CD4-positive, alpha-beta T cell treated with Interleukin-10 for 1 hour (primary cell): ENCODE measurements at places on chromosomes 11 and 22.
A peak's percentile ranks its signal among the peaks of the same experiment; 100 is the strongest.

- DNase-seq, result no peak
These were observed 7.1 kb downstream of the DGCR2 start for GRCh38 chr22:19114984-19115552.

DNA sequence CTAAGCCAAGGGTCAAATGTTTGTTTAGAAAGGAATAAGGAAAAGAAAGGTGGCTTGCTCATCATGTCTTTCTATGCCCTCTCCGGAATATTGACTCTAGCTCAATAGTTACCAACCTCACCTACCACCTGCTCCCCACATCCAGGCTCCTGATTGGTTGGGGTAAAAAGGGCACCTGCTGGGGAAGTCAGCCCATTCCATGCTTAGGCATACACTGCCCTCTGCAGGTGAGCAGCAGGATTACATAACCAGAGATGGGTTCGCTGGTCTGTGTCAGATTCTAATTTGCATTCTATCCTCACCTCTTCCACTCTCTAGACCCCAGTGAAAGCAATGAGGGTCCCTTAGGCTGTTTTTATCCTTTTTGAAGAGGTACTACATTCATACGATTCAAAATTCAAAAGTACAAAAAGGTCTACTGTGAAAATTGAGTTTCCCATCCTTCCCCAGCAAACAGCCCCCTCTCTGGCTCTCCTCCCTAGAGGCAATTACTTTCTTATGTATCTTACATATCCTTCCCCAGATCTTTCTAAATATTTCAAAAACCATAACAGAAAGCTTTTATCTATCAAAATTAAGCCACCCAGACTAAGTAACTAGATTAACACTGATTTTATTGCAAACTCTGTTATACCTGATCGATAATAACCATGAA, 98.0 kb upstream of the ASPHD2 start:
- peak; percentile 63 for DNase-seq

DNA sequence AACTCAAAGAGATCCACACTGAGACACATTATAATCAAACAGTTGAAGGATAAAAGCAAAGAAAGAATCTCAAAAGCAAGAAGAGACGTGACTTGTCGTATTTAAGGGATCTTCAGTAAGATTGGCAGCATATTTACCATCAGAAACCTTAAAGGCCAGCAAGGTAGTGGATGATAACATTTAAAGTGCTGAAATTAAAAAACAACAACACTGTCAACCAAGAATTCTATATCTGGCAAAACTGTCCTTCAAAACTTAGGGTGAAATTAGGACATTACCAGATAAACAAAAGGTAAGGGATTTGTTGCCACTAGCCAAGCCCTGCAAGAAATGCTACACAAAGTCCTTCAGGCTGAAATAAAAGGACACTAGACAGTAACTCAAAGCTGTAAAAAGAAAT, 11.0 kb upstream of the MUC5B start:
- no peak for DNase-seq

- peak; percentile 25 for DNase-seq
These were observed 2.7 kb upstream of the SREBF2 start for GRCh38 chr22:41830174-41830573.

- DNase-seq, result no peak
These were observed 1032.7 kb upstream of the TENM4 start for GRCh38 chr11:80473562-80473961.

GRCh38 chr22:50531546-50531961, 1.7 kb upstream of the TYMP start:
- DNase-seq, result peak; percentile 79

- peak; percentile 78 for DNase-seq
These were observed 3.3 kb upstream of the GRK2 start for GRCh38 chr11:67262731-67263675.

DNA sequence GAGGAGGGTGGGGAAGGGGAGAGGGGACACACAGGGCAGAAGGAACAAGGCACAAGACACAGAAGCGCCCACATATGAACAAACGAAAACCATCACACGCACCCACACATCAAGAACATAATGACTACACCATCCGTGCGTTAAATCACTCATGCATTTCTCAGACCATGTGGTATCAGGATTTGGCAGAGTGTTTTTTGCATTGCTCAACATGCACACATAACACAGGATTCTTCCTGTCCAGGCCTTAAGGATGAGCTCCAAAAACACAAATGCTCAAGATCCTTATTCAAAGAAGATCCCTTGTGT, 309.5 kb downstream of the CADM1 start:
- no peak for DNase-seq

DNA sequence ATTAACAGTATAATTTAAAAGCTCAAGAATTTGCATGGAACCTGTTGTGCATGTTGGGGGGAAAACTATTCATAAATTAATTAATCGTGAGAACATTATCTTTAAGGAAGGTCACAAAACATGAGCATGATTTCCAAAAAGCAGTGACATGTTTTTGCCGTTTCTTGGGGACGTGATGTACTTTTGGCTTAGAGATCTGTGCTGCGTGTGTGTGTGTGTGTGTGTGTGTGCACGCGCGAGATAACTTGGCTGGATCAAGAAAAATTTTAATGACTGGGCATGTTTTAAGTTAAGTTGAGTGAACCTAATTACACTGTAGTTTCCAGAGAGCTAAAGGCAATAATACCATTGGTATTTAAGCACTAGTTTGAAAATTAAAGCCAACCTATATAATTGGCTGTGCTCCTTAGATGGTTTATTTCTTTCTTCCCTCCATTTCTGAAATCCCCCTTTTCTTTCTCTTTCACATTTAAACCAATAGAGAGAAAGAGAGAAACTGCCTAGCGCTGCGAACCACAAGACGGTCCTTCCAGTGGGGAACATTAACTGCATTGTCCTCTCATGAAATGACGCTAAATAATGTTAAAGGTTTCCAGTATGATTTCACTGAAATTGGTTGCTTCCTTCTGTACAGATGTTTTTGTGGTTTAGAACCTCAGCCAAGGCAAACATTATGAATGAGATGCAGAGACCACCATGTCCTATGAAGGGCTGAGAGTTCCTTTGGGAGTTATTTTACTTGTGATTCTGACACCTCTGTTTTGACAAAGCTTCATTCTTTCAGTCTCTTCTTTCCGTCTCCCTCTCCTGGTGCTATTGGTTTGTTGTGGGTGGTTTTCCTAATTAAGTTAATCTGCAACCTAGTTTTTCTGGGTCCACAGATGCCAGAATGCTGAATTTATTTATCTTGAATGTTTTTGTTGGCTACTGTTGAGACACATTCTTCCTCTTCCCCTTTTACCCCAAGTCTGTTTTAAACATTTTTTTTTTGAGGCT, 51.7 kb downstream of the ZBTB16 start:
- no peak for DNase-seq

GRCh38 chr11:88620568-88621130, 283.1 kb upstream of the CTSC start:
- DNase-seq, result no peak

DNA sequence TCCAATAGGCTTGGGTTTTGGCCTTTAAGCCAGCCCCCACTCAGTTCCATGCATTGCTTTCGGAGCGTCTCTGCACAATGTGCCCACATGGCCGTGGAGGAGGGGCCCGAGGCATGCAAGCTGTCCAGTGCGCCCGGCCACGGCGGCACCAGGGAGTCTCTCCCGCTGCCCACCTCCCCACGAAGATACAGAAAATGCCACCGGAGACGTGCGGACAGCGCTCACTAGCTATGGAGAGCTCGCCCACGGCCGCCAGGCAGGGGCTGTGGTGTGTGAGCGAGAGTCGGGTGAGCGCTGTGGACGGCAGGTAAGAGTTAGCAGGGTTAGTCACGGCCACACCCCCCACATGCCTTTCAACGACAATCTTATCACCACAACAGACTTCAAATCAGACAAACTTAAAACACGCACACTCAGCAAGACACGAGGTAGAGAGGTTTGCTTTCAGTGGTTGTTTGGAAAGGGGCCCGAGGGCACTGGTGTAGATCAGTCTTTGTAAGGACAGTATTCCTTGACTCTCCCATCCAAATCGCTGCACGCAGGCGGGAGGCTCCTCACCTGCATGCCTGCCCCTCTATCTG, 18.7 kb upstream of the BID start:
- DNase-seq, result no peak

DNA sequence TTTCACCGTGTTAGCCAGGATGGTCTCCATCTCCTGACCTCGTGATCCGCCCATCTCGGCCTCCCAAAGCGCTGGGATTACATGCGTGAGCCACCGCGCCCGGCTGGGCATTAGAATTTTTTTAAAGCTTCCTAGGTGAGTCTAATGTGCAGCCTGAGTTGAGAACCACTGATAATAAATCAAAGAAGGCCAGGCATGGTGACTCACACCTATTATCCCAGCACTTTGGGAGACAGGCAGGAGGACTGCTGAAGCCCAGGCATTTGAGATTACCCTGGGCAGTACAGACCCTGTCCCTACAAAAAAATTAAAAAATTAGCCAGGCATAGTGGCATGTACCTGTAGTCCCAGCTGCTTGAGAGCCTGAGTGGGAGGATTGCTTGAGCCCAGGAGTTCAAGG, 13.7 kb downstream of the MEI1 start:
- DNase-seq, result no peak

DNA sequence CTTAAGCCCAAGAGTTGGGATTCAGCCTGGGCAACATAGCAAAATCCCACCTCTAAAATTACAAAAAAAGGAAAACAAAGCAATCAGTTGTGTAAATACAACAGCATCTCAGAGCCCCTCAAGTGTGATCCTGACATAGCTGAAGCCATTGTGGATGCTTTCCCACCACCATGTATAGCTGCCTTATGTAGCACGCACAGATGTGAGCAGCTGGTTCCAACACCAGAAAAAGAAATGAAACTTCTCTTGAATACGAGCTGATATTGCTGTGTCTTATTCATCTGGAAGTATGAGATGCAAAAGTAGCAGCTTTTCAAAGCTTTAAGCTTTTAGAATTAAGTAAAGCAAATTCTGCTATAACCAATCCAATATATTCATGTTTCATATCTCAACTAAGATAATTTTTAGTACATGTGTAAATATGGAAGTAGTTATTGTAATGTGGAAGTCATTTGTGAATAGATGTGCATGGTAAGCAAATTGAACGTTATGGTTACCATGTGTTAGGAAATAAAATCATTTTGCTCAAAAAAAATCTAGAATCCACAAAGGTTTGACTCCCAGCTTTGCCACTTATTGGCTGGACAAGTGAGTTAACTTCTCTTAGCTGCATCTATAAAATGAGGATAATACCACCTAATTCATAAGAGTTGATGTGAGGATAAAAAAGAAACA, 63.2 kb downstream of the SGSM3 start:
- DNase-seq, result no peak

DNA sequence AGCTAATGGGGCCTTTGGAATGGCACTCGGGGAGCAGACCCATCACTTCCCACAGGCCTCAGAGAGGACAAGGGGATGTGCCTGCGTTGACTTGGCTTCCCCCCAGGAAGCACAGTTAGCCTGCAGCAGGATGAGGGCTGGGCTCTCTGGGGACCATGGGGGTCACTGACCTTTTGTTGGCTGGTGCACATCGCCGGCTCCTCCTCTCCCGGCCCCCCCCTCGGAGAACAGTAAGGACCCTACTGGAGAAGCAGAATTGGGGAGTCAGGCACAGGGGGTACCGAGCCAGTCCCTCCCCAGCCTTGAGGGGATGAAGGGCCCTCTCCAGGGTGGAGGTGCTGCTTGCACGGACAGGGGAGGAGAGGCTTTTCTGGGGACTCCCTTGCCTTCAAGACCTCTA, 32.8 kb downstream of the NRXN2 start:
- no peak for DNase-seq

- no peak for DNase-seq
These were observed 40.3 kb upstream of the CADM1 start for GRCh38 chr11:115544422-115544948.

DNA sequence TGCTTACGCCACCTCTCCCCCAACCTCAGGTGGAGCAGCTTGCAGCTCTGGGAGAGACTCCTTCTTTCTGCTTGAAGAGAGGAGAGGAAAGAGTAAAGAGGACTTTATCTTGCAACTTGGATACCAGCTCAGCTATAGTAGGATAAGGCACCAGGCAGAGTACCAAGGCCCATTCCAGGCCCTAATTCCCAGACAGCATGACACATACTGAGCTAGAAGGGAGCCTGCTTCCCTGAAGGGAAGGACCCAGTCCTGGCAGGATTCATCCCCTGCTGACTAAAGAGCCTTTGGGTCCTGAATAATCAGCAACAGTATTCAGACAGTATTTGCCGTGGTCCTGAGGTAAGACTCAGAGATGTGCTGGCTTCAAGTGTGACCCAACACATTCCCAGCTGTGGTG, 41.4 kb downstream of the PPME1 start:
- no peak for DNase-seq

GRCh38 chr11:13207665-13208594, 69.7 kb upstream of the BMAL1 start:
- peak; percentile 40 for DNase-seq

GRCh38 chr11:130313383-130314183, 1.1 kb downstream of the ZBTB44 start:
- no peak for DNase-seq

DNA sequence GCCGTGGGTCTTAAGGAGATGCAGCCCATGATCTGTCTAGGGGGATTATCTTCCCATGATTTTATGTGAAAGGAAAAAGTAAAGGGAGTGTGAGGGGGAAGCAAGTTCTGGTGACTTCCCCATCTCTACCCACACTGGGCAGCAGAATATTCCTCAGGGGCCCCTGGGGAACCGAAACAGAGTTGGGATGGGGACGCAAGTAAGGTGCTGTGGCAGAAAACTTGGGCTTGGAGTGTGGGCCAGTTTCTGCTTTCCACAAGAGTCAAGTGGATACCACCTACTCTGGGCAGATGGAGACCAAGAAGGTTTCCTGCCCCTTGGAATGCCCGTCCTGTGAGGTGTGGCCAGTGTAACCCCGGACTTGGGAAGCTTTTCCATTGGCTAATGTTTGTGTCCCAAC, 64.4 kb downstream of the SGSM3 start:
- no peak for DNase-seq

DNA sequence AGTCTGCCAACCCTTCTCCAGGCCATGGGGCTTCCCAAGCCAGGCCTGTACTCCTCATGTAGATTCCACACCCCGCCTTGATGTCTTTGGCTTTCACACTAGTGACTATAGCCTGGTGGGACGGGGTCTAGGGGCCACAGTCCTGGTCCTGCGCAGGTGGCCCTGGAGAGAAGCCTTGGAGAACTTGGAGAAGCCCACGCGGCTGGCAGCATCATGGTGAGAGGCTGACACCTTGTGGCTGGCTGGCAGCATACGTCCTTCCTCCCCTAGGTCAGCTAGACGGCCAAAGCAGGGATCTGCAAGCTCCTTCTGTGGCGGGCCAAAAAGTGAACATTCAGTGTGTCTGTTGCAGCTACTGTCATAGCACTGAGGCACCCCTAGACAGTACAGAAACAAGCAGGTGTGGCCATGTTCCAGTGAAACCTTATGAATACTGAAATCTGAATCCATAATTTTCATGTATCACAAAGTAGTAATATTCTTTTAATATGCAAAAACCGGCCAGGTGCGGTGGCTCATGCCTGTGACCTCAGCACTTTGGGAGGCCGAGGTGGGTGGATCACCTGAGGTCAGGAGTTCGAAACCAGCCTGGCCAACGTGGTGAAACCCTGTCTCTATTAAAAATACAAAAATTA, 42.0 kb downstream of the FAM83F start:
- DNase-seq, result peak; percentile 63

GRCh38 chr22:50267591-50268390, 2.4 kb downstream of the MAPK11 start:
- peak; percentile 69 for DNase-seq

GRCh38 chr11:113831314-113831713, 44.1 kb downstream of the USP28 start:
- no peak for DNase-seq

GRCh38 chr11:126862664-126863243, 137.8 kb downstream of the KIRREL3 start:
- no peak for DNase-seq

GRCh38 chr22:50599816-50600455, 657 bp upstream of the MAPK8IP2 start:
- DNase-seq, result peak; percentile 65
